CD4-positive, alpha-beta T cell (primary cell): ENCODE measurements at places on chromosomes 7 and 10.

DNA sequence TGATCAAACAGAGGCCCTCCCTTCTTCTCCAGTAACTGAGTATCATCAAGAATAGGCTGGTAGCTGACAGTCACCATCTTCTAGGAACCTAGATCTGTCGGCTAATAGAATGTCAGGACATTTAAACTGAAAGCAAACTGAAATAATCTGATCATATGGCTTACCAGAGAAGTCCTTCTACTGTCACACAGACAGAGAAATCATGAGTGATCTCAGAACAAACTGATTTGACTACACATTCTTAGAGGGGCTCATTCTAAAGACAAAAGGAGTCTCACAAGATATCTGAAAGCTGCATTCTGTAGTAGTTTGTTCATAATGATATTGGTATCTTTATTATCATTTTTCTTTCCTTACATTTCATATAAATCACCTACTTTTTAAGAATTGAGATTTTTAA lies 130.9 kb upstream of the ADCY1 start:
- H3K4me1 ChIP-seq = no peaks in the 10 kb centered on the region
- no peak overlapping the region for H3K27ac ChIP-seq
- no peak overlapping the region for H3K4me3 ChIP-seq
- DNase-seq = no peak
- no peaks in the 10 kb centered on the region for H3K36me3 ChIP-seq

DNA sequence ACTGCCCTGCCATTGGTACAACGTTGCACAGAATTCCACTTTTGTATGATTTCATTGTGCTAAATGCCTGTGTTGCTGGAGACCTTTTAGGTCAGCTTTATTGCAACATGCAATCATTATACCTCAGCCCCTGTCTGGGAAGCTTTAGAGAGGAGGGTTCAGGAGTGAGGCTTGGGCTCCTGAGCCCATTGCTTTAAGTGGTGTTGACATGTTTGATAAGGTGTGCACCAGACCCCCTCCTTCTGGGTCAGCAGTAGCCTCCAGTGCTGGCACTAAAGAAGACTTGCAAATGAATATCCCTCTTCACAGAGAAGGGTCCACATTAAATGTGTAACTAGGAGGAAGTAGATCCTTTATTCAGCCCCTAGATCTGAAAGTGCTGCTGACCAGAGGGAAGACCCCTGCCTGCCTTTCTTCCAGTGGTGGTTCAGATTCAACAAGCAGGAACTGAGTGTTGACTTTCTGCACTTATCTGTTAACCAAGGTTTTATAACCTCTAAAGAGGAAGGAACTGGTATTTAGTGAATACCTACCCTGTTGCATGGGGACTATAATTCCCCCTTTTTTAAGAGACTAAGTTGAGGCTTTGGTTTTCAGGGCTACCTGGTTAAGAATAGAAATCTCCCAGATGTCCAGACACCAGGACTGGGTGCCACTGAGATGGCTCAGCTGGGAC lies 369.4 kb upstream of the IGFBP3 start:
- no peaks in the 10 kb centered on the region for H3K27me3 ChIP-seq
- H3K4me3 ChIP-seq = no peak overlapping the region
- no peak overlapping the region for H3K27ac ChIP-seq
- no peak for DNase-seq

- no peaks in the 10 kb centered on the region for H3K27me3 ChIP-seq
- H3K4me3 ChIP-seq = peak overlapping the region; percentile 72
- peaks cover 16% of the 10 kb centered on the region for H3K4me1 ChIP-seq
- H3K27ac ChIP-seq = no peak overlapping the region
- DNase-seq = peak; percentile 44
- H3K36me3 ChIP-seq = no peaks in the 10 kb centered on the region
These were observed 871 bp downstream of the ST7 start for GRCh38 chr7:116953906-116954838.

- H3K4me1 ChIP-seq = no peaks in the 10 kb centered on the region
- no peaks in the 10 kb centered on the region for H3K36me3 ChIP-seq
- no peak overlapping the region for H3K4me3 ChIP-seq
- no peak overlapping the region for H3K27ac ChIP-seq
- no peak for DNase-seq
These were observed 476.1 kb downstream of the SH2D4B start for GRCh38 chr10:81013771-81014170.

DNA sequence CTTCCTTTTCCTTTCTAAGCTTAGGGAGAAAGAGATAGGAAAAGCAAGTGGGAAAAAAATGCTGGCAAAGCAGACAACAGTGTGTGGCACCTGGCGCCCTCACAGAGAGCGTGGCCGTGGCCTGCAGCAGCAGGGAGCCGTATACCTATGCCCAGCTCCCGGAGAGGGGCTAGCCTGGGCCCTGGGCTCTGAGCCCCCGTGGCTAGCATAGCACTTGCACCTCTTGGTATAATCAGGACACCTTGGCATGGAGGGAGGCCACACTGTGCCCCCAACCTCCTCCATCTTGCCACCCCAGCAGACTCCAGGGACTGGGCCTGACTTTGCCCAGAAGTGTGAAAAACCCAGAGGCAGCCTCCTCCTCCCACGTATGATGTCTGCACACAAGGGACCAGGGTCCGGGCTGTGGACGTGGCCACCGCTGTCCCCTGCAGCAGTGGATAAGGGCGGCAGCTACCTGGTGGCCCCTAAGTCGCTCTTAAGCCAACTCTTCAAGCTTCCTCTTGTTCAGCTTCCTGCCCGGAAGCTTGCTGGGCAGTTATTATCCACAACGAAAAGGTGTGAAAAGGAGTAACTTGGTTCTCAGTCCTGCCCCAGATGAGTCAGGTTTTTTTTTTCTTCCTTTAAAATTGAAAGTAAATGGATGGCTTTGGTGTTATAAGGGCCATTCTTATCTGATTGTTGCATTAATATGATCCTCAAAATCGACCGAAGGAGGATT lies 249.1 kb upstream of the PITRM1 start:
- H3K27ac ChIP-seq = no peak overlapping the region
- H3K4me3 ChIP-seq = no peak overlapping the region
- H3K4me1 ChIP-seq = peaks cover 42% of the 10 kb centered on the region
- H3K27me3 ChIP-seq = no peaks in the 10 kb centered on the region

GRCh38 chr10:112335868-112336265 lies 38.0 kb upstream of the ACSL5 start:
- H3K36me3 ChIP-seq = no peaks in the 10 kb centered on the region
- H3K4me1 ChIP-seq = no peaks in the 10 kb centered on the region
- DNase-seq = no peak
- H3K27ac ChIP-seq = no peak overlapping the region
- H3K4me3 ChIP-seq = no peak overlapping the region
- no peaks in the 10 kb centered on the region for H3K27me3 ChIP-seq

DNA sequence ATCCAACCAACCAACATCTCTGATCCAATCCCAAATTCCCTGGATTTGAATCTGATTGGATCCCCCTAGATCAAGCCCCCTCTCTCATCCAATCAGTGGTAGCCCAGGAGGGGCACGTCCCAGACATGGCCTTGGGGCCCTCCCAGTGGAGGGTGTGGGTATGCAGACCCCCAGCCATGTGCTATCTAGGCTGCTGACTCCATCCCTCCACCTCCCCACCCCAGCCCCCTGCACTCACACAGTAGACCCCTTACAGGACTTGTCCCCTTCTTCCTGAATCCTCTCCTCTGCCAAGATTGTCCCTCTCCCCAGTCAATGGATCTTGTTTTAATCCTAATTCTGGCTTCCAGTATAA lies 153.4 kb downstream of the OAT start:
- H3K4me3 ChIP-seq = no peak overlapping the region
- no peaks in the 10 kb centered on the region for H3K27me3 ChIP-seq
- H3K4me1 ChIP-seq = no peaks in the 10 kb centered on the region
- no peak overlapping the region for H3K27ac ChIP-seq
- no peak for DNase-seq

DNA sequence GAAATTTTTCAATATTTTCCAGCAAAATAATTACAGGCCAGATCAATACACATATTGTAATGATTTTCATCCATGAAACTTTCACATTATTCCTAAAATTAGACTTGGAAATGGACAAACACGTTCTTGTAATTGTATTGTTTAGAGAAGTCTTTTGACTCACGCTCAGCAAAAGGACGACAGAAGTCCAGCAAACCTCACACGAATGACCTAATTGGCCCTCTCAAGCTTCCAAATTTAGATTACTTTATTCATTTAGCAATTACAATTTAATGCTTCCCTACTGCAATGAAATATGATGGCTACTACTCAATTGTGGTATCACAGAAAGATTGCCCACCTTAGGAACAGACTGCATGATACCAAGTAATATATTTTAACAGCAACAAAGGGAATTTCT lies 702.2 kb downstream of the MAGI2 start:
- H3K4me3 ChIP-seq = no peak overlapping the region
- no peak for DNase-seq
- no peaks in the 10 kb centered on the region for H3K4me1 ChIP-seq
- no peaks in the 10 kb centered on the region for H3K27me3 ChIP-seq
- H3K27ac ChIP-seq = no peak overlapping the region

DNA sequence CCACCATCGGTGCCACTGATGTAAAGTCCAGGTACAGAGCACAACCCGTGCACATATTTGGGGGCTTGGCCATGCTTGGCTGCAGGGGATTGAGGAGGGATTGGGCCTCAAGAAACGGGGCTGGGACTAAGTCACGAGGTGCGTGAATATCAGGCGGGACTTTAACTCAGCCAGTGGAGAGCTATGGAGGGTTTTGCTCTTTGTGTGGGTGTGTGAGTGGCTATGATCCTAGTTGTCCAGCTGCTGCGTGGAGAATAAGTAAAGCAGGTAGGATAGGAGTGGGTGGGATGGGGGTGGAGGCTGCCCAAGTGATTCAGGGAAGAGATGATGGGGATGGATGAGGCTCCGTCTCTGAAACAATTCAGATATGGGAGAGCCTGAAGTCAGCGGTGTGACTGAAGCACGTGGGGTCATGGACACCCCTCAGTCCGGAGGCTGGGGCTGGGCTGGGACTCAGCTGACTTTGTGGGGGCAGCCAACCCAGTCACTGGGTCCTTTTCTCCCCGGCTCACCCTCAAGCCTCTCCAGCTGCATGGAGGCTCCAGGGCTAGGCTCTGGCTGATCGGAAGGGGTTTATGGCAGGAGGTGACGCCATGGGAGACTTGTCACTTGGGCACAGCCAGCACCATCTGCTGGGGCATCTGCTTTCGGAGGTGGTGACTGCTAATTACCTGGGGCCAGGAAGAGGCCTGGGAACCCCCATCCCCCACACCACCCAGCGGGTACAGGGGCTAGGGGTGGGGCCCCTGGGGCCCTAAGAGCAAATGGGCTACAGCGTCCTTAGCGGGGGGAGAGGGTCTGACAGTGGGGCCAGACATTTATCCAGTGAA lies 1.7 kb upstream of the LFNG start:
- H3K27ac ChIP-seq = peak overlapping the region; percentile 1
- H3K27me3 ChIP-seq = no peaks in the 10 kb centered on the region
- H3K4me1 ChIP-seq = peaks cover 51% of the 10 kb centered on the region
- no peak overlapping the region for H3K4me3 ChIP-seq
- DNase-seq = no peak
- peaks cover 13% of the 10 kb centered on the region for H3K36me3 ChIP-seq

- no peaks in the 10 kb centered on the region for H3K4me1 ChIP-seq
- DNase-seq = no peak
- no peaks in the 10 kb centered on the region for H3K36me3 ChIP-seq
- H3K27ac ChIP-seq = no peak overlapping the region
- no peak overlapping the region for H3K4me3 ChIP-seq
These were observed 108.9 kb downstream of the SAMD9 start for GRCh38 chr7:93008833-93009232.

DNA sequence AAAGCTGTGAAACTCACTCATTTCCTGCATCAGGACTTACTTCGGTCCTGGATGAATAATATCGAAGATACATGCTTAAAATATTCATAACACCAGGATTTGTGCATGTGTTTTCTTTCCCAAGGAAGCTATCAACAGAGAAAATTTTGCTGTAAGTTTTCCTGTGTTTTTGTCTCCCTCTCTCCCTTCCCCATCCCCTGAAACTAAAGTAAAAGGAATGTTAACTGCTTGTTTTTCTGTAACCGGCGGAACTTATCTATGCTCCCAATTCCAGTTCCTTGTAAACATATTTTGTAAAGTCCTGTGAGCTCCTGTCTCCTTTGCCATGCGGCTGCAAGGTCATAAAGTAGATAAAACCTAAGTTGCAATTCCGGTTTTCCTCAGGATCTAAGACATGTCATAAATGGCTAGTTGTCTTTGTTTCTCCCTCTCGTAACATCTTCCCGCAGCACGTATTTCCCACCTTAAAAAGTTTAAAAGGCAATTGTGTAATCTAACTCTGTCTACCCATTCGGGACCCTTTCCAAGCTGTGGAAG lies 79.0 kb upstream of the POM121L12 start:
- no peak for DNase-seq
- no peak overlapping the region for H3K4me3 ChIP-seq
- H3K4me1 ChIP-seq = no peaks in the 10 kb centered on the region
- H3K27me3 ChIP-seq = no peaks in the 10 kb centered on the region

- H3K36me3 ChIP-seq = no peaks in the 10 kb centered on the region
- peak; percentile 31 for DNase-seq
- no peak overlapping the region for H3K27ac ChIP-seq
- peaks cover 5% of the 10 kb centered on the region for H3K4me1 ChIP-seq
- H3K27me3 ChIP-seq = no peaks in the 10 kb centered on the region
These were observed 21.0 kb downstream of the ZCWPW1 start for GRCh38 chr7:100407285-100408180.

GRCh38 chr7:148334441-148334956 lies 256.1 kb upstream of the C7orf33 start:
- no peak overlapping the region for H3K27ac ChIP-seq
- no peak overlapping the region for H3K4me3 ChIP-seq
- no peak for DNase-seq
- peaks cover 6% of the 10 kb centered on the region for H3K4me1 ChIP-seq

DNA sequence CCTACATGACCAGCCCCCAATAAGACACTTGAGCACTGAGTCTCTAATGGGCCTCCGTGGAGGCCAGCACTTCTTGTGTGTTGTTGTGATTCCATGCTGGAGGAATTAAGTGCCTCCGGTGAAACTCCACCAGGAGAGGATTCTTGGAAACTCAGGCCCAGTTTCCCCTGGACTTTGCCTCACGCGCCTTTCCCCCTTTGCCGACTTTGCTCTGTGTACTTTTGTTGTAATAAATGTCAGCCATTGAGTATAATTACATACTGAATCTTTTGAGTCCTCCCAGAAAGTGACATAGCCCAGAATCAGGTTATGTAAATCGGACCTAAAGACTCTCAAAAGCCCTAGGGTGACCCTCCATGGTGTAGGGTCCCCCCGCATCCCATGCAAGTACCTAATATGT lies 82.4 kb downstream of the DLG5 start:
- no peaks in the 10 kb centered on the region for H3K27me3 ChIP-seq
- no peak overlapping the region for H3K27ac ChIP-seq
- no peak for DNase-seq

DNA sequence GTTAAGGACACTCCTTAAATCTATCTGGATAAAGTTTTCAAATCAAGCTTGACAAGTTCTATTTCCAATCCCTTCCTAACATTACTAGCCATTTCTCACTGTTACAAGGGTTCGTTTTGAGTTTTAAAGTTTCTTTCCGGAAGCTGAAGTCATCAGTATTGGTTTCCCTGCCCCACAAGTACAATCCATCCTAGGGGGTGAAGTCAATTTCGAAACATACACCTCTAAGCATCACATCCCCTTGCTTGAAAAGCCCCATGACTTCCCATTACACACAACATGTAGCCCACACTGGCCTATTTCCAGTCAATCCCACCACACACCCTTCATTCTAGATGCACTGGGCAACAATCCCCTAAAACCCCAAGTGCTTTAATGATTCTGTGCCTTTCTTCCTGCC lies 13.0 kb downstream of the DPY19L1 start:
- no peaks in the 10 kb centered on the region for H3K36me3 ChIP-seq
- no peak overlapping the region for H3K4me3 ChIP-seq
- DNase-seq = no peak
- H3K27ac ChIP-seq = no peak overlapping the region
